ENCODE measurements at places on chromosomes 13 and 19.
A peak's percentile ranks its signal among the peaks of the same experiment; 100 is the strongest.

DNA sequence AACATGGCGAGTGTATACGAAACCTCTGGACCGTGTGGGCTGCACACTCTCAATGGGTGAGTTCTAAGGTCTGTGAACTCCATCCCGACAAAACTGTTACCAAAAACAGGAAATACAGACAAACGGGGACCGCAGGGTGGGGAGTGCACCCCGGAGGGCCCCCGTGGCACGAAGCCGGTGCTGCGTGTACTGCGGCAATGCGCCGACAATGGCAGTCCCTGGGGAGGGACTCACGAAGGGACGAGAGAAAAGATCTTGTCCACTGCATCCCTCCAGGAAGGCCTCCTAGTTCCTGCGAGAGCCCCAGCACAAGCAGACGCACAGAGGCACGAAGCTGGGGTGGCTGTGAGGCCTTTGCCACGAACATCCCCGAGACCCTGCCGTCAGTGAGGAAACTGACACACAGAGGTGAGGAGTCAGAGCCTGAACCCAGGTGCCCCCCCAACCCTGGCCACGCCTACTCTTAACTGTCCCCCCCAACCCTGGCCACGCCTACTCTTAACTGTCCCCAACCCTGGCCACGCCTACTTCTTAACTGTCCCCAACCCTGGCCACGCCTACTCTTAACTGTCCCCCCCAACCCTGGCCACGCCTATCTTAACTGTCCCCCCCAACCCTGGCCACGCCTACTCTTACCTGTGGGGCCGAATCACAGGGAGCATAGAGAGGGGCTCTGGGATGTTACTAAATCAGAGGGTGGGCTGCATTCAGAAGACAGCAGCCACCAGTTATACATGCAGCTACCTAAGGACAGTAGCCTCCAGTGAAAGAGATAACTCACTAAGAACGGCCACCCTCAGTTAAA is 4.2 kb downstream of the MED16 start:
- no peak for DNase-seq

DNA sequence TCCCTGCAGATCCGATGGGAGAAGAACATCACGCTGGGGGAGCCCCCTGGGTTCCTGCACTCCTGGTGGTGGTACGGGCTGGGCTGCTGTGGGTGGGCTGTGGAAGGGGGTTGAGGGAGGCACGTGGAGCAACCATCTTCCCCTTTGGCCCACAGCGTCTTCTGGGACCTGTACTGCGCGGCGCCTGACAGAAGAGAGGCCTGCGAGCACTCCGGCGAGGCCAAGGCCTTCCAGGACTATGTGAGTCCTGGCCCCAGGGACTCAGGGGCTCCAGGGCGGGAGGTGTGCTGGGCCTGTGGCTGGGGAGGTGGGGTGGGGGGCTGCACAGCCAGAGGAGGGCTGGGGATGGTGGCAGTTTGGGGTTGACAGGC is 8.5 kb downstream of the SSBP4 start:
- no peak for DNase-seq

- no peak for DNase-seq
Measured at GRCh38 chr19:10270180-10270615, 722 bp upstream of the ICAM1 start.

DNA sequence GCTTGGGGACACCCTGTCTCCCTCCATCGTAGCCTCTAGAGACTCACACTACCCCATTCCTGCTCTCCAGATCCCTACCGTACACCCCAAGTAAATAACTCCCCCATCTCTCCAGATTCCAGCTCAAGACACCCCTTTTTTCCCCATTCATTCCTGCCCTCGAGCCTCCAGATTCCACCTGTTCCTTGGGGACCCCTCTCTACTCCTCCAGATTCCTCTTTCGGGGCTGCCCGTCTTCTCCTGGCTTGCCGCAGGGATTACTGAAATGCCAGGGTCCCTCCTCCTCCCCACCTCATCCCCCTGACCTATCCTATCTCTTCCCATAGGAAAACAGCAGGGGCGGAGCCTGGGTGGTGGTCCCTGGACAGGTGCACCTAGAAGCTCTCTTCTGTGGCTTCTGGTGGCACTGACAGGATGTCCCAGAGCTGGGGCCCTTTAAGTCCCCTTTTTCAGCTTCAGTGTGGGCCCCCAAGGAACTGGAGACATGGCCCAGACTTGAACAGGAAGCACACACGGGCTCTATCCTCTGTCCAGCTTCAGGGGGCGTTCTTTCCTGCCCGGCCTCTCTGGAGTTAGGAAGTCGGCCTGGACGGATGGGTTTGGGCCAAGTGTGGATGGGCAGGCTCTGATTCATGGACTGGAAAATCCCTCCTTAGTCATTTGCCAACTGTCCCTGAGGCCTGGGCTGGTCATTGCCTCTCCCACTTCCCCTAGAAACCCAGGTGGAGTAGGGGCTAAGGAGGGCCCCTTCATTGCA is 1.2 kb downstream of the ZSWIM4 start:
- DNase-seq: peak; percentile 16

DNA sequence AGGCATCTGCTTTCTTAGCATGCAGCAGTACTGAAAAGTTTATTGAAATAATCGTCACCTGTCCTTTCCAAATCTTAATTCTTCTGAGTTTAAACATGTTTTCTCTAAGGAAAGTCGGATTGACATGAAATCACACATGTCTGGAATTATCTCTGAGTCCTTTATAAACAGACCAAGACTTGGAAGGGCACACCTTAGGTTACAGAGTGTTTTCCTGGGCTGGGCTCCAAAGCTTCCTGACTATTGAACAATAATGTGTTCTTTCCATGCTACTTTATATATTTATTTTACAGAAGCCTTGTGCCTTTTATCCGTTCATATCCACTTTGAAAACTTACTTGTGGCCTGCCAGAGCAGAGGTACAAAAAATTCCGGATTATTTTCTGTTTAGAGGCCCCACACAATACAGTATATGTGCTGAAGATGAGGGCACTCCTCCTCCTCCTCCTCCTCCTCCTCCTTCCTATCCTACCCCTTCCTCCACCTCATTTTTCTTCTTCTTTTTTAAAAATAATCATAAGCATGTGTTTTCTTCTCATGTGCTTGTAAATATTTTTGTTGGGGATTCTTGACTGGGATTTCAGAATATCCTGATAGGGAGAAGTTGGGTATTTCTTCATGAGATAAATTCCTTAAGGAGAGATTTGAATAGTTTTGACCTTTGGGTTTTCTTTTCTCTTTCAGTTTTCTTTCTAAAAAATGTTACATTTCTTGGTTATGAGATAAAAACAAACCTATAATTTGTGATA is 52.3 kb downstream of the LRCH1 start:
- no peak for DNase-seq

DNA sequence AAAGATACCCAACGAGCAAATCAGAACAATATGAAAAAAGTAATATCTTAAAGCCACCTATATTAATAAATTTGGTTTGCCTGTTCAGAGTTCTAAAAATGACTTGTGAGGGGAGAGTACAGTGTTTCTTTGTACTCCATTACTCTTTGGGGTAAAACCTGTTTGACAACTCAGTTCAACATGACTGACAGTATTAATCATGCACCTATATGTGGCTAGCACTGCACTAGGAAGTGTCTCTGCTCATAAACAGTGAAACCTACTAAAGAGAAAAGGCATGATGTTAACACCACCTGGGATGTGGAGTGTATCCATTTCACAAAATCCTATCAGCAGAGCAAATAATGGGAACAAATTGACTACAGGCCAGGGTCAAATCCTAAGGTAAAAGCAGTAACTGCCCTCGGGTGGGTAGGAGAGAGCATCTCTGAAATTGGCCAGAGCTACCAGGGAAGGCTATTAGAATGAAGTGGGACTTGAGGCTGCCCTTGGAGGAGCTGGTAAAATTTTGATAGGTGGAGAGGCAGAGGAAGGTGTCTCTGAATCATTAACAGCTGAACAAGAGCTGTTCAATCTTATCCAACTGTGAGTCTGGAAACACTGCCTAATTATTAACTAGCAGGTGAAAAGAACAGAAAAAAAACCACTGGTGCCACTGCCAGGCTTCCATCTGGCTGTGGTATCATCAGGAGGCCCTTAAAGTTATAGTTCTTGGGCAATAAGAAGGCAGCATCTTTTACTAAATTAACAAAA is 365.1 kb downstream of the DNAJC15 start:
- peak; percentile 83 for DNase-seq

GRCh38 chr19:28169168-28169887 is 1043.6 kb downstream of the UQCRFS1 start:
- DNase-seq: no peak

- DNase-seq: no peak
Measured at GRCh38 chr13:114096811-114097211, 35.6 kb downstream of the RASA3 start.

DNA sequence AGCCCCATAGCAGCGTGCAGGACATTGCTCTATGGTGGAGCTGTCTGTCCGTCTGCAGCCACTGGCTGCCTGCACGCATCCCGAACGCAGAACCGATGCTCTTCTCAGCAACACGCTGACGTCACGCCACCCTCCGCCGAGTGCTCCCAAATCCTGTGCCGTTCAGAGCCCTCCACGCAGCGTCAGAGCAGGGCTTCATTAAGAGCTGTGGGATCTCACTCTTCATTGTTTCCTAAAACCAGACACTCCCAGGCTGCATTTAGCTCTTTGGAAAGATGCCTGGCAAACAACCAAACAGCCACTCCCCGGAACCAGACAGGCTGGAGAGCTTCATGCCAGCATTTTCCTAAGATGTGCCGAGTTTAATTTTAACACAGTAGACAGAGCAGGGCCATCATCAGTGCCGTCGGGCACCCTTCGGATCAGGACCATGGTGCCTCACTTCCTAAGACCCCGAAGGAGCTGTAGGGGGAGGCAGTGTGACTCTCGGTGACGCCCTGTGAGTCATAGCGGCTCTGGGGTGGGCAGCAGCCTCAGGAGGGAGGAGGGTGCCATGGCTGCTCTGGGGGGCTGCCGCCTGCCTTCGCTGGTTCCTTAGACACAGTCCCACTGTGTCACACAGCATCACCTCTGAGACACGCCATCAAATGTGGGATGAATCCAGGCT is 131.5 kb upstream of the MCF2L start:
- DNase-seq: no peak

- no peak for DNase-seq
Measured at GRCh38 chr13:40553356-40553755, 113.1 kb downstream of the FOXO1 start.

DNA sequence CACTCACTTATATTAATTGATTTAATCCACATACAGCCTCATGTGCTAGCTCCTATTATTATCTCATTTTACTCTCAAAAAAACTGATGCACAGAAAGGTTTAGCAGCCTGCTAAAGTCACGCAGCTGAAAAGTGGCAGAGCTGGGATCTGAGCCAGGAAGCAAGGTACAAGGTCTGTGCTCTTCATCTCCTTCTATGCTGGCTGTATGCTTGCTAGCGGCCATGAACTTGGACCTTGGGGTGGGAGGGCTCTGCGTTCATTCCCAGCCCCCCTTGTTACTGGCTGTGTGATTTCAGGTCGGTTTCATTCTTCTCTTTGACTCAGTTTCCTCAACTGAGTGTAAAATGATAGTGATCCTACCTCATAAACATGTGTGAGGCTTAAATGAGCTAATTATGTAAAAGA is 69.8 kb downstream of the ALOX5AP start:
- DNase-seq: no peak

DNA sequence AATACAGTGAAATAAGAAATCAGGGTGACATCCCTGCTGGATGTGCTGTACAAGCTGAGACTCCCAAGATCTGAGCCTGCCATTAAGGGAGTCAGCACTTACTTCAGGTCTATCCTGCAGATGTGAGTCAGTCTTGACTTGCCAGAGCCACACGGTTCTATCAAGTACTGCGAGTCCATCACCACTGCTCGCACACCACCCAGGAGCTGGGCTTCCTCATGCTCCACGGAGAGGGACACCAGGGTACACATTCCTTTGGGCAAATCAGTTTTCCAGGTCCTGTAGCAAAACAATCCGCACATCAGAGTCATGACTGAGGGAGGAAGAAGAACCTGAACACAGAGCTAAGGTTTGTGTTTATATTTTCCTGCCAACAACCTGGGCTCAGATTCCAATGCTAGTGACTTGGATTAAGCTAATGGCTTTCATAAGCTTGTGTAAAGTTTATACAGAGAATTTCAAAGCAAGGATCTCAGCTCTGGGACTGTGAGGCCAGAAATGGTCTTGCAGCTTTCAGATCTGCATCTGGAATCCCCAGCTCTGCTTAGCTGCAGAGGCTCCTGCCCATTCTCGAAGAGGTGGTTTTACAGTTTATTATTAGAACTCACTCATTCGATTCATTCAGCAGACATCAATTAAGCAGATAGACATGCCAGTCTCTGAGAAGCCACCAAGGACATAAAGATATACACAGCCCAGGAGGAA is 90.6 kb downstream of the KL start:
- DNase-seq: no peak

- peak; percentile 61 for DNase-seq
Measured at GRCh38 chr13:69565334-69565733, 542.3 kb upstream of the ATXN8OS start.

GRCh38 chr19:56596676-56597075 is 1.6 kb downstream of the ZNF71 start:
- no peak for DNase-seq

GRCh38 chr19:17778251-17778967 is 16.5 kb upstream of the B3GNT3 start:
- DNase-seq: peak; percentile 72

DNA sequence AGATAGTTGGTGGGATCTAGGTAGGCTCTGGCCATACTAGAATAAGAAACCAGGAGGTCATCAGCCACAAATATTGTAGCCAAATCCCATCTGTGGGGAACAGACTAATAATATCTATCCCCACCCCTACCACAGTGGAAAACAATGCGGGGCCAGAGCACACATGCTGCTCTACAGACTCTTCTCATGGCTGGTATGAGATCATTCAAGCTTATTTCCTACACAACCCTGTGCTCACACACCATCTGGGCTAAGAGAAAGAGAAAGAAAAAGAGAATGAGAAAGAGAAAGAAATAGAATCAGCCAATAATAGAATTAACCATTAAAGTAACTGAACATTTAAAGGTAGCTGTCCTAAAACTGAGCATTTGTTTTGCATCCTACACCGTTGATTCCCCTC is 1268.4 kb upstream of the SPRY2 start:
- DNase-seq: no peak

DNA sequence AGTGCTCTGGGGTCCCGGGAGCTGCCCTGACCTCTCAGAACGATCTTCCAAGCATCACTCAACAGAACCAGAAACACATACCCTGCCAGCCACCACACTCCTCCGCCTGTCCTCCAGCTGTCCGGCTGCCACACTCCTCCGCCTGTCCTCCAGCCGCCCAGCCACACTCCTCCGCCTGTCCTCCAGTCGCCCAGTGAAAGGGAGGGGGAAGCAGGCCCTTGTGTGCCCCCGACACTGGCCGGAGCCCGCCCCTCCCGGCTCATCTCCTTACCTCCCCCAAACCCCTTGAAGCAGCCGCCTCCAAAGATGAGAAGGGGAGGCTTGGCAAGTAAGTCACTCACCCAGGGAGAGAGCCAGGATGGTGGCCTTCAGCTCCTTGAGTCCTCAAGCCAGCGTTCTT is 40.2 kb downstream of the STK24 start:
- DNase-seq: no peak

- peak; percentile 37 for DNase-seq
Measured at GRCh38 chr19:15378534-15379082, 979 bp downstream of the AKAP8 start.
